ENCODE measurements at places on chromosomes 5 and 9. TPM values are rescaled to one million over a fixed set of nuclear protein-coding genes. Genes with fewer than 3 reads are reported as not detected.

The MARCHF11 gene
- 0.30 TPM for total RNA-seq

The SHISAL2B gene
- total RNA-seq = not detected

The FOXD4L3 gene
- not detected for total RNA-seq

The TRIO gene
- 55.8 TPM for total RNA-seq

The FOXD4L5 gene
- 0.07 TPM for total RNA-seq

The PCDHGA1 gene
- total RNA-seq = 0.71 TPM

The TICAM2 gene
- 16.0 TPM for total RNA-seq

The CARTPT gene
- total RNA-seq = not detected
